Natural killer cell (primary cell): ENCODE measurements at places on chromosomes 11 and 22. TPM values are rescaled to one million over a fixed set of nuclear protein-coding genes. Genes with fewer than 3 reads are reported as not detected.

GRCh38 chr11:118209033-118209432 is 15.8 kb downstream of the JAML start:
- no peak for DNase-seq

GRCh38 chr22:38031491-38031890 is 25.7 kb upstream of the PICK1 start:
- no peak for DNase-seq

- no peak for DNase-seq
These were observed 4.1 kb upstream of the USP18 start for GRCh38 chr22:18145676-18146388.

Gene OR2D2
- total RNA-seq, result not detected
